Caudate nucleus (tissue), 63 donors: ENCODE measurements at places on chromosomes 11 and 22.

DNA sequence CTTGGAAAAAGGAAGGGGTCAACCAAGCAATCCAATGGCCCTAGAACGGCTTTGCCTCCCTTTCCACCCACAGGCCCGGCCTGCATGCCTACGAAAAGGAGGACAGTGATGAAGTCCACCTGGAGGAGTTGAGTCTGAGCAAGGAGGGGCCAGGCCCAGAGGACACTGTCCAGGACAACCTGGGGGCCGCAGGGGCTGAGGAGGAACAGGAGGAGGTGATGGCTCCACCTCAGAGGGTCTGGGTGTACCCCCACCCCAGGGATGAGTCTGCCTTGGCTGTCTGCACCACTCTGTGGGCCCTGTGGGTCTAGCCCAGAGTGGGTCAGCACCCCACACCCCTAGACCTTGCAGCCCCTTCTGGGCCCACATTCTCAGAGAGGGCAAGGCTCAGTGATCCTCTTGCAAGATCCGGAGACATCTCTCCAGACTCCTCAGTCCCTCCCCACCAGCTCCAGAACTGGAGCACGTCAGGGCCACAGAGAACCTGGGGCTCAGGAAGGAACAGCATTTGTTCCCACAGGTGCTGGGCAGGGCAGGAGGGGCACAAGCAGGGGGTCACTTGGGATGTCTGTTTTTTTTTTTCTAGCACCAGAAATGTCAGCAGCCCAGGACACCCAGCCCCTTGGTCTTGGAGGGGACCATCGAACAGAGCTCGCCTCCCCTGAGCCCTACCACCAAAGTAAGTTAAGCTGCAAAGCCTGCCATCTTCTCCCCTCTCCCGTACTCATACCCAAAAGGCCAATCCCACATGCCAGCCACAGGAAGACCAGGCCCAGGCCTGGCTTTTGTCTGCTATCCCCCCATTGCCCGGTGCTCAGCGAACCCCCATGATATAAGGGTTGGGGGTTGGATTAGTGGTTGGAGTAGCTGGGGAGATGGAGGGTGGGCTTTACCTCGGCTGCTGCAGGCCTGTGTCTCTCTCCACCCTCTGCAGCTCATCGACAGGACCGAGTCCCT lies 8.1 kb downstream of the PRR33 start:
- no peak for DNase-seq

DNA sequence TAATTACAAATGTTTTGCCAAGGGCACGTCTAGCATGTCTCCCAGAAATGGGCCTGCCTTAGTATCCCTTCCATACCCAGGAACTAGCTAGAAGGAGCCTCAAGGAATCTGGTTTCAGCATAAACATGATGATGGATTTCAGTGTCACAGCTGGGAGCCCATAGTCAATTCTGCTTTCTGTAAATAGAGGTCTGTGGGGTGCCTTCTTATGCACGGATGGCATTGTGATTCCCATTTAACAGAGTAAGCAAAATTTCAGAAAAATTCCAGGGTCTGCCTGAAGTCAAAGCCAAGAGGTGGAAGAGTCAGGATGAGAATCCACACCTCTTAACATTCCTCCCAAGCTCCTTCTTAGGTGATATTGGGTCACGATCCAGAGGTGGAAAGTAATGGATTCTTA lies 12.1 kb downstream of the DUSP18 start:
- no peak for DNase-seq

- no peak for DNase-seq
Observed at GRCh38 chr22:50171319-50171964, 911 bp downstream of the PANX2 start.

- DNase-seq: no peak
Observed at GRCh38 chr11:124760205-124760652, 1.9 kb downstream of the ESAM start.

DNA sequence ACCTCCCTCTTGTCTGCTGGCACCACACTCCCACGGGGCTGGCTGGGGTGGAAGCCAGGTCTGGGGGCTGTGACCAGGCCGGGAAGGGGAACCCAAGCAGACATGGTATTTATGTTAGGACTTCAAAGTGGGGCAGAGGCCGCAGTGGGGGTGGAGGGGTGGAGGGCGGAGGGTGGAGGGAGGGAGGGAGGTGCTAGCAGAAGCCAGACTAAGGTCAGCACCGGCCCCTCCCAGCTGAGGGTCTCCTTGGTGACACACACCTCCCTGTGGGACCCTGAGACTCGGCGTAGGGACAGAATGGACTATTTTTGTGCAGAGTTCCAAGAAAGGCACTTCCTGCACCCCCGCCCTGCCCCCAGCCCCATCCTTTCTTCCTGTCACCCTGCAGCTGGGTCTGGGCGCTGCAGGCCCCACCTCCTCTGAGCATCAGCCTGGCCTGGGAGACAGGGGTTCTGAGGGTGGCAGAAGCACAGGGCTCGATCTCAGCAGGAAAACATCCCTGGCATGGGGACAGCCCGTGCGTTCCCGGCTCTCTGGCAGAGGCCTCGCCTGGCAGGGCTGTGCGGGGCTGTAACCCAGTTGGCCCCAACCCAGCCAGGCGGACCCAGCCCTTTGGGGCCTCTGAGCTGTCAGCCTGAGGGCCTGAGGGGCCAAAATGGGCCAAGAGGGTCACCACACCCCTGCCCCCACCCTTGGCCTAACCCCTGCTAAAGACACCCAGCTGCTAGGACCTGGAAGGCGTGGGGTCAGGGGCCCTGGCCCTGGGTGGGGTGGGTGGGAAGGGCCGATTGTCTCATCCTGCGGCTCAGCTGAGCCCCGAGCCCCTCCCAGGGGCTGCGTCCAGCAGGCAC lies 9.6 kb upstream of the CD248 start:
- no peak for DNase-seq

DNA sequence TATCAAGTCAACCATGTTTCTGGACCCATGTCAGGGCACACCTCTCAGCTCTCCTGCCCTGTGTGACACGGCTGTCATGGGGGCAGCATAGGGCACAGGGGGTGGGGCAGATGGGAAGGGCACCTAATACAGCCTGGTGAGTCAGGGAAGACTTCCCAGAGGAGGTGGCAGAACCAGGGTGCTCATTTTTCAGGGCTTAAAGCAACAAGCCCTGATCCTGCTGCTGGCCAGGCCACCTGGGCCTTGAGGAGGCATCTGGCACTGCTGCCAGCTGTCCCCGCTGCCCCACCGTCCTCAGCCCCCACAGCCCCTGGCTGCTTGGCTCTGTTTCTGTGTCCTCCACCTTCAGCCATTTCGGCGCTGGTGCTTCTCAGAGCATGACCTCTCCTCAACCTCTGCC lies 4.4 kb downstream of the MAP3K11 start:
- no peak for DNase-seq

- no peak for DNase-seq
Observed at GRCh38 chr22:21589396-21589795, 21.9 kb downstream of the UBE2L3 start.

GRCh38 chr22:49158741-49159564 lies 668.7 kb downstream of the BRD1 start:
- no peak for DNase-seq

- DNase-seq: no peak
Observed at GRCh38 chr11:103703437-103703836, 333.0 kb upstream of the DDI1 start.

DNA sequence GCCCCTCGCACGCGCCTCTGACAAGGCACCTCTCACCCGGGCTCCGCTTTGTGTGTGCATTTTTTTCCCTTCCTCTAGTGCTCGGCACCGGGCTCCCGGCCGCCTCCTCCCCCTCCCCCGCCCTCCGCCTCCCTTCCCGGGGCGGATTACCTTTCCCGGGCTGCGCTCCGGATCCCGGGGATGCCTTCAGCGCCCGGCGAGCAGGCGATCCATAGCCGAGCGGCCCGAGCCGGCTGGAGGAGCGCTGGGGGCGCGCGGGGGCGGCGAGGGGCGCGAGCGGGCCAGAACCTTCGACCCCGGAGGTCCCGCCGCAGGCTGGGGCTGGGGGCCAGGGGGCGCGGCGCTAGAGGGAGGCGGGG lies 282 bp downstream of the MPPED2 start:
- DNase-seq: peak; percentile 42

DNA sequence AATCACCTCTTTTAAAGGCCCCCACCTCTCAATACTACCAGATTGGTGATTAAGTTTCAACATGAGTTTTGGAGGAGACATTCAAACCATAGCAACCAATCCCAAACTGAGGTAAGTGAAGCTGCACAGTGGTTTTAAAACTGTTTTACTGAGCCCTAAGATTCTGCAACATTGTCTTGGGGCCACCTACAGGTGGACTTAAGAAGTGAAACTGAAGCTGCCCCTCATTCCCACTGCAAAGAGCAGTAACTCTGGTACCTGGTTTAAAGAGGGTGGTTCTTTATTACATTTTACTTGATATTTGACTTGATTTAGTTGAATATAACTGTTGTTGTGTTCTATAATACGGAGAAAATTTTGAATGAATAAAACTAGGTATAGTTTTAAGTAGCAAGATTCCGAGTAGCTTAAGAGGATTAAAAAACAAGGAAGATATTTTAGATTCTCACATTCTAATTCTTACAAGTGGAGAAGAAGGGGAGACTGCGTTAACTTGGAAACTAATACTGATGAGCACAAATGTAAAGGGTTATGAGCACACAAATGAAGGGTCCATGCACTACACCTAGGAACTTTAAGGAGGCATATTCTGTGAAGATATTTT lies 26.7 kb downstream of the SYT9 start:
- no peak for DNase-seq

DNA sequence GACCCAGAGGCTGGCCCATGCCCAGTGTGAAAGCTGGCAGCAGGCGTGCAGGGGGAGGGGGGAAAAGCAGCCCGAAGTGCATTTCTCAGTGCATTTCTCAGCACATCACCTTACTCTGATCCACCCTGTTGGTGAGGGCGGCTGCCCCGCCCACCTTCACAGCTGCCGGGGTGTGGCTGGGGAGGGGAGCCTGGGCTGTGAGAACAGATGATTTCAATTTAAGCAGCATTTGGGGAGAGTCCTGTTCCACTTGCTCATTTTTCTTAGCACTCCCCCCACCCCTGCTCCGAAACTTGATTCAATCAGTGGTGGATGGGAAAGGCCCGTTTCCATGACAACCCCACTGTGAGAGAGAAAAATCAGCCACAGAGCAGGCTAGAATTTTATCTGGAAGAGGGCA lies 84.8 kb downstream of the SNX19 start:
- peak; percentile 35 for DNase-seq

DNA sequence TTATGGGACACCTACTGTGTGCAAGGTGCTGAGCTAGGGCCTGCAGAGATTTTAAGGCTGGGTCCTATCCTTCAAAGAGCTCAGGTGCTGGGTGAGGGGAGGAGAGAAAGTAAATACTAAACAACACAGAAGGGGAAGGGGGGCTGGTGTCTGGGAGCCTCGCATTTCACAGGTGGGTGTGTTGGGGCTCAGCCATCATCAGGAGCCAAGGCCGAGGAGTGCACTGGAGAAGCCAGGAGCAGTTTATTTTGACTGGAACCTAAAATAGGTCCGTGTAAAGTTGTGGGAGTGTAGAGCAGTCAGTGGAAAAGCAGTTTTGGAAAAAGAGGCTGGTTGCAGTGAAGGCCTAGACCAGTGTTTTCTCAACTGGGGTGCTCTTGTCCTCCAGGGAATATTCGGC lies 17.5 kb downstream of the NECTIN1 start:
- no peak for DNase-seq

DNA sequence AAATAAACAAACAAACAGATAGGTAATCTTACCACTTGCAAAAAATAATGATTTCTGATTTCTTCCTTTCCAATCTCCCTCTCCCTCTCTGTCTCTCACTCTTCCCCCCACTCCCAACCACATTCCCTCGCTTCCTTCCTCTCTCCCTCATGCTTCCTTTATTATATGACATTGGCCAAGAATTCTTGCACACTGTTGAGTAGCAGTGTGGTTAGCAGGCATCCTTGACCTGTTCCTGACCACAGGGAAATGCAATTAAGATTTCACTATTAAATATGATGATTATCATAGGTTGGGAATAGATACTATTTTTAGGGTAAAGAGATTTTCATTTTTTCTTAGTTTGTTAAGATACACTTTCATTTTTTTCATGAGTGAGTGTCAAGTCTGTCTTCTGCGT lies 14.7 kb upstream of the PLAAT4 start:
- DNase-seq: no peak

GRCh38 chr22:33397381-33397907 lies 339.3 kb upstream of the SYN3 start:
- no peak for DNase-seq

- DNase-seq: no peak
Observed at GRCh38 chr11:118744046-118744445, 46.9 kb downstream of the DDX6 start.

- no peak for DNase-seq
Observed at GRCh38 chr22:23115825-23116494, 25.8 kb downstream of the RSPH14 start.
